Ovary (tissue), 10 donors: ENCODE measurements at places on chromosomes 4 and X. TPM values are rescaled to one million over a fixed set of nuclear protein-coding genes. Genes with fewer than 3 reads are reported as not detected.
A peak's percentile ranks its signal among the peaks of the same experiment; 100 is the strongest.

DNA sequence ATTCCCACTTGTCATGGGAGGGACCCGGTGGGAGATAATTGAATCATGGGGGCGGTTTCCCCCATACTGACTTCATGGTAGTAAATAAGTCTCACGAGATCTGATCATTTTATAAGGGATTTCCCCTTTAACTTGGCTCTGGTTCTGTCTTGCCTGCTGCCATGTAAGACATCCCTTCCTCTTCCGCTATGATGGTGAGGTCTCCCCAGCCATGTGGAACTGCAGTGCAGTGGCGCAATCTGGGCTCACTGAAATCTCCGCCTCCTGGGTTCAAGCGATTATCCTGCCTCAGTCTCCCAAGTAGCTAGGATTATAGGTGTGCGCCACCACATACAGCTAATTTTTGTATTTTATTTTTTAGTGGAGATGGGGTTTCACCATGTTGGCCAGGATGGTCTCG, 2.9 kb downstream of the HPGDS start:
- DNase-seq, result no peak

PHOX2B gene
- not detected for polyA plus RNA-seq

TMPRSS11D gene
- polyA plus RNA-seq, result not detected

IQCM gene
- polyA plus RNA-seq, result not detected

SLITRK2 gene
- 0.43 TPM for polyA plus RNA-seq

DNA sequence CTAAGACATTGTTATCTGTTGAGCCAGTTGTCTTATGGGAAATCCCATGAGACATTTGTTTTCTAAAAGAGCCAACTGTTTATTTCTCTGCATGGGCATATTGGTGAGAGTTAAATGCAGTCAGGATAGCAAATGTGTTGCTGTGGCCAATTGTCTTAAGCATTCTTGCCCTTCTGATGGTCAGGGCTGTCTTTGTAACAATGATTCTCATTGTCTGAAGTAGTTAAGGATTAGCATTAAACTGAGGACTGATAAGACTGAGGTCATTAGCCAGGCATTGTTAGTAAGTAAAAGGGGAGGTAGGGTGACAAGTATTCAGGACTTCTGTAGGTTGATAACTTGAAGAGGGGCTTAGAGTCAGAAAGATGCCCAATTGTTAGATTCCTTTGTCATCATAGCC, 11.2 kb upstream of the MORF4L2 start:
- no peak for DNase-seq

GLRA3 gene
- polyA plus RNA-seq, result not detected

- peak; percentile 65 for DNase-seq
Observed at GRCh38 chrX:40171513-40172400, 74.0 kb upstream of the BCOR start.

- DNase-seq, result no peak
Observed at GRCh38 chrX:22206781-22207180, 65.9 kb upstream of the CBLL2 start.

DNA sequence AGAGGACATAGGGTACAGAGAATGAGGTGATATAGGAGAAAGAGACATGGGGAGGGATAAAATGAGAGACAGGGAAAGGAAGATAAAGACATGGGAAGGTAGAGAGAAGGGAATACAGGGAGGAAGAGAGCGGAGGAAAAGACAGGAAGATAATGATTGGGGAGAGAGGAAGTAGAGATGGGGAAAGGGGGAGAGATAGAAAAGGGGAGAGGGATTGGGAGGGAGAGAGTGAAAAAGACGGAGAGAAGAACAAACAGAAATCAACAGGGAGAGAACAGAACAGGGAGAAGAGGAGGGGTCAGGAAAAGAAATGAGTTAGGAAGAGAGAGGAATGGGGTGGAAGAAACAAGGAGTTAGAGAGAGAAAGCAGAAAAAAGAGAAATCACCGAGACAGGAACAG, 4.6 kb downstream of the GRIPAP1 start:
- no peak for DNase-seq

DNA sequence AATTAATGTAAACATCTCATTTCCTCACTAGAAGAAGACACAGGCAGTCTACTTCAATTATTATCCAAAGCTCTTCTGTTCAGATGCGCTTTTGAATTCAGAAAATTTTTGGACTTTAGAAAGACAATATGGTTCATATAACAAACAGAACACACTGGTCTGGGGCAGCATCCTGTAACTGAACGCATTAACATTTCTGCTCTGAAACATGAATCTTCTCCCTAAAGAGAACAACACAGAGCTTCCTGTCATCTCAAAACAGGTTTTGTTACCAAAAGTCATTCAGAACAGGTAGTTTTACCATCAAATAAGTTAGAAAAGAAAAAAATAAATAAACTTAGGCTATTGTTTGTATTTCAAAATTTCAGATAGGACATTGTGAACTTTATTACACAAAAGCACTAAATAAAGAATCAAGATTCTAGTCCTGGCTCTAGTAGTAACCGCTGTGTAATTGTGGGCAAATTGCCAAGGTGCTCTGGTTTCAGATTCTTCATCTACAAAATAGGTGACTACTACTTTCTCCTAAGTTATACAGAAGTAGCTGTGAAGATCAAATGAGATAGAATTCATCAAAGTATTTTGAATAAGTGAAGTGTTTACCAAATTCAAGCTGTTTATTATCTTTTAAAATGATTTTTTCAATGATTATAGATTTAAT, 252.3 kb upstream of the RASGEF1B start:
- no peak for DNase-seq

DNA sequence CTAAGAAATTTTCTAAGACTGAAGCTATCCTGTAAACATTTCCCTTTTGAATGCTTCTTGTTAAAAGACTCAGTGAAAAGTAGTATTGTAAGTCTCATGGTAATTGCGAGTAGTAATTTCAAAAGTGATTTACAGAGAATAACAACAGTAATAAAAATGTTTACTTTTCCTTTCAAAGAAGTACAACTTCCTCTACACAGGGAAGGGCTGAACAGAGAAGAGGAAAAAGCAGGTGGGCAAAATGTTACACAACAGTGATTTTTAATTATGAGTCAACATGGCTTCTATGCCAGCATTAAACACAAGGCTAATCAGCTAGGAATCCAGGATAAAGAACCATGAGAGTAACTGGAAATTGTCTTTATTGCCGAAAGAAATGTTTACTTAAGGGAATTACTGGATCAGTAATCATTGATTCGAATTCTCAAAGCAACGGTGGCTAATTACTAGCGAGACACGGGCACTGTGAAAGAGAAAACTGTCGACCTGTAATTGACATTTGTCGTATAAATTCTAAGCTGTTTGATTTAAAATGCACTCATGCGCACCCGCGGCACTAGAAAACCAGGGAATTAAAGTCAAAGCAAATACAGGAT, 15.4 kb downstream of the UTP3 start:
- no peak for DNase-seq

DNA sequence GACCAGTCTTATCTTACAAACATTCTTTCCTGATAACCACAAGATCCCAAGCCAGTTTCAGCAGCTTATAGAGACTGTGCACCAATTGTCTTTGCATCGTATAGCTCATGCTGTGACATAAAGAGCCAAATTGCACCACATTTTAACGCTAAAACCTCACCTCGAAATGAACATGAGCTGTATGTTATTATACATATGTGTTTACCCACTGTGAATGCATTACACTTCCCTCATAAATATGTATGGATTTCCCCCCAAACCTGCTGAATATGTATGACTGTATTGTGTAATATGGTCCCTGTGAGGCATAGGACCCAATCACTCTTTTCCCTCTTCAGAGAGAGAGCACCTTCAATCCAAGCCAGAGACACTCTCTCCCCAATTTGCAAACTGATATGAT, 692.4 kb downstream of the NLGN4X start:
- no peak for DNase-seq

DNA sequence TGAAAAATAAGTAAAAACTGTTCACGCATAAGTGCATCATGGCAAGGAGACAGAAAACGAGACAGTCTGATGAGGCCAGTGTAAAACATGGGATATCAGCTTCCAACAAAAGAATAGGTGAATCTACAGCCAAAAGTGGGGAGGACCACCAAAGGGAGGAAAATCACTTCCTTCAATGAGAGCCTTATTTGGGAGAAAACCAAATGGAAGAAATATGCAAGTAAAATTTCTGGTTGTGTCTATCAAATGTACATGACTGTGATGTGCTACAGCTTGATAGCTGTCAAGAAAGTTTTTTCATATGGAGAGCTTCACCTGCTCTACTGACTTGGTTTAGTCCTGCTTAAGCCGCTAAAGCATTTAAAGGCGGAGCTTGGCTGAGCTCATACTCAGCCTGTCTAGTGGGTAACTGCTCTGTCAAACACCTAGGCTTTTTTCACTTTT, 66.2 kb downstream of the MAGEA1 start:
- no peak for DNase-seq

- DNase-seq, result no peak
Observed at GRCh38 chrX:96314985-96315384, 369.7 kb upstream of the DIAPH2 start.

DNA sequence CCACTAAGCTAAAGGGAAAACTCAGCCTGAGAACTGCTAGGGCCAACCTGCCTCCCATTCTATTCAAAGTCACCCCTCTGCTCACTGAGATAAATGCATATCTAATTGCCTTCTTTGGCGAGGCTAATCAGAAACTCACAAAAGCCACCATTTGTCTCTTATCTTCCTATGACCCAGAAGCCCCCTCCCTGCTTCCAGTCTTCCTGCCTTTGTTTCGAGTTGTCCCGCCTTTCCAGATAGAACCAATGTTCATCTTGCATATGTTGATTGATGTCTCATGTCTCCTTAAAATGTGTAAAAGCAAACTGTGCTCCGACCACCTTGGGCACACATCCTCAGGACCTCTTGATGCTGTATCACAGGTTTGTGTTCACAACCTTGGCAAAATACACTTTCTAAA, 459.8 kb downstream of the FSTL5 start:
- DNase-seq, result no peak

- DNase-seq, result no peak
Observed at GRCh38 chrX:153454901-153455550, 9.2 kb upstream of the TREX2 start.

- DNase-seq, result no peak
Observed at GRCh38 chr4:26083987-26084386, 170.0 kb downstream of the SMIM20 start.

GRCh38 chrX:39820938-39821708, 276.6 kb downstream of the BCOR start:
- peak; percentile 65 for DNase-seq

CD38 gene
- 3.0 TPM for polyA plus RNA-seq

EFNB1 gene
- polyA plus RNA-seq, result 9.3 TPM

DNA sequence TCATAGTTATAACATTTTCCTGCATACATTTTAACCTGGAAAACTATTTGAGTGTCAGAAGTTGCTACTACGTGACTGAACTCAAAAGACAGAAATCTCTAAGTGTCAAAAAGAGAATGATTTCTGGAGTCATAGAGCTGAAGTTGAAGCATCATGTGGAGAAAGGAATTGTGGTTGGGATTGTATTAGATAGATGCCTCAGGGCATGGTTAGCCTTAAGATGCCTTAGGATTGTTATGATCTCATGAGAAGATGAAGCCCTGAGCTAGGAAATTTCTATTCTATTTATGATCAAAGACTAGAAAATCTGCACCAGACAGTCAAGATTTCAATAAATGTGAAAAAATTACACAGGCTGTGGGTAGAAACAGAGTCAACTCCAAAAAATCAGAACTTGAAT, 20.2 kb downstream of the EPGN start:
- DNase-seq, result no peak

DNA sequence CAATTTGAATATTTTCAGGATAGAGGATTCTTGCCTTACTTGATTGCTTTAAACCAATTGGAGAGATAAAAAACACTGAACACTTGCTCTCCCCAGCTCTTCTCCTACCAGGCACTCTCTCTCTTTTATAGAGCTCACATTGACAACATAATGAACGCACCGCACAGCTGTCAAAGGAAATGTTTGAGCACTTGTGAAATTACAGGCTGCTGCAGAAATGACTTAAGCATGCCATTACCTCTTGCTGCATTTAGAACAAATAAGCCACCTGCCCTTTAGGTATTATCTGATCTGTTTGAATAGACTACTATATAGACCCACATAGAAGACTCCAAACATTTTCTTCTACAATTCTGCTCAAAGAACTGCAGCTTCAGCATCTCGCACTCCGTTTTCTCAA, 227.7 kb downstream of the C4orf33 start:
- DNase-seq, result no peak

- DNase-seq, result no peak
Observed at GRCh38 chrX:55754861-55755294, 37.3 kb downstream of the RRAGB start.

FGD1 gene
- 5.3 TPM for polyA plus RNA-seq

DNA sequence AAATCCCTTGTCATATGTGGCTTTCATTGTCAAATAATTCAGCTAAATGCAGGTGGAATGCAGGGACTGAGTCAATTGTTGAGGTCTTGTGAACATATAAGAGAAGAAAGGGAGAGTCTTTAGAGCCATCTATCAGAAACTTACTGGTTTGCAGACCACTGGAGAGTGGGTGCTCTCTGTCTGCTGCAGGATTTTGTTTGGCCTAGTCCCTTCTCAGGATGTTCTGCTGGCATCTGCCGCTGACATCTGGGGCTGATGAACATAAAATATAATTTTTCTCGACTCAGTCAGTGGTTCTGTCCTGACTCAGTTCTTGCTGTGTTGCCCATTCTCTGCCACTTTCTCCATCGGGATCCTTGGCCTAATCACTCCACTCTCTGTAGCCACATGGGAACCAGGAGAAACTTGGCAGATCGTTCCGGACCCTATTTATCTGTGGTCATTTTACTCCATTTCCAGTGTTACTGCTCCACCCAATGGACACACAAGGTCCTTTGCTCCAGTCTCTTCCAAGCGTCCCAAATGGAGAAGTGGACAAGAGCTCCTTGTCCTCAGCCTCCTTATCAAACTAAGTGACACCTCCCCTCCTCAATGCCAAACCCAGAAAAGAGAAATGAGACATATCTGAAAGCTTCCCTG, 436.2 kb downstream of the FAT4 start:
- DNase-seq, result peak; percentile 29

- no peak for DNase-seq
Observed at GRCh38 chr4:137025484-137026059, 506.7 kb downstream of the PCDH18 start.

CAPN6 gene
- 8.0 TPM for polyA plus RNA-seq

MBNL3 gene
- polyA plus RNA-seq, result 6.6 TPM

SPANXN3 gene
- 0.65 TPM for polyA plus RNA-seq

DNA sequence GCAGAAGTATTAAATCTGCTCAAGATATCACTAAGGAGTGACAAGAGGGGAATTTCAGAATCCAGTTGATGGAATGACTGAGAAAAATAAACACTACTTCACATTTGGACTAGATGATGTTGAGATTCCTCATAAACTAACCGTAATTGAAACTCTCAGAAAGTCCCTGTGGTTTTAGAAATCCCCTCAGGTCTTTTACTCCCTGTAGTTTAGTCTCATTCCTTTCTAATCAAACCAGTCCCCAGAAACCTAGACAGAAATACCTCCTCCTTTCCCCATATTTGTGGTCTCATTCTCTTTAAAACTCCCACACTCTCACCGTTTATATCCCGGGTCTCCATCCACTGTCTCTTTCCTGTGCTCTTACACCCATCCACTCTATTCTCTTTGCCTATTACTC, 15.0 kb upstream of the TLR1 start:
- no peak for DNase-seq

GRCh38 chr4:183353557-183353956, 31.3 kb upstream of the CLDN24 start:
- no peak for DNase-seq
